Mammary microvascular endothelial cell (primary cell): ENCODE measurements at places on chromosomes 11 and 22. TPM values are rescaled to one million over a fixed set of nuclear protein-coding genes. Genes with fewer than 3 reads are reported as not detected.

OR10W1 gene
- total RNA-seq = not detected in 2 replicates

SCARF2 gene
- total RNA-seq = 8.6 and 10.1 TPM in 2 replicates

APOL4 gene
- 1.1 and 3.3 TPM in 2 replicates for total RNA-seq

PKDREJ gene
- total RNA-seq = 0.05 TPM in 1 of 2 replicates, not detected in the other

SCN3B gene
- 0.69 and 0.93 TPM in 2 replicates for total RNA-seq

OR10D3 gene
- total RNA-seq = not detected in 2 replicates

OR4D5 gene
- total RNA-seq = not detected in 2 replicates

MMP13 gene
- not detected in 2 replicates for total RNA-seq

UBQLNL gene
- total RNA-seq = 0.25 TPM in 1 of 2 replicates, not detected in the other

HOATZ gene
- total RNA-seq = not detected in 2 replicates

ASRGL1 gene
- total RNA-seq = 24.5 and 40.0 TPM in 2 replicates

PRG3 gene
- total RNA-seq = not detected in 2 replicates

C1QTNF4 gene
- total RNA-seq = not detected in 2 replicates

LUZP2 gene
- total RNA-seq = not detected in 2 replicates

IRAG1 gene
- total RNA-seq = 0.27 and 0.30 TPM in 2 replicates

APOA1 gene
- total RNA-seq = not detected in 2 replicates

SCYL1 gene
- total RNA-seq = 83.3 and 84.1 TPM in 2 replicates

MYO7A gene
- 0.69 and 0.80 TPM in 2 replicates for total RNA-seq

NELL1 gene
- total RNA-seq = not detected in 2 replicates

GLYAT gene
- not detected in 2 replicates for total RNA-seq

CPT1A gene
- 27.2 and 29.8 TPM in 2 replicates for total RNA-seq

CARD16 gene
- total RNA-seq = 171 and 181 TPM in 2 replicates

BCR gene
- total RNA-seq = 57.7 and 74.6 TPM in 2 replicates

USP2 gene
- not detected in 2 replicates for total RNA-seq

FAM111B gene
- 11.2 and 12.8 TPM in 2 replicates for total RNA-seq

SIAE gene
- 13.9 and 14.9 TPM in 2 replicates for total RNA-seq

SORL1 gene
- 0.07 and 0.74 TPM in 2 replicates for total RNA-seq

MS4A7 gene
- total RNA-seq = not detected in 2 replicates

C1QTNF5 gene
- total RNA-seq = 82.2 and 90.1 TPM in 2 replicates

RAG2 gene
- total RNA-seq = not detected in 2 replicates

DRD2 gene
- total RNA-seq = not detected in 2 replicates

KRTAP5-1 gene
- not detected in 2 replicates for total RNA-seq

SAA4 gene
- not detected in 2 replicates for total RNA-seq

SLC25A22 gene
- 21.7 and 24.1 TPM in 2 replicates for total RNA-seq

MAJIN gene
- not detected in 2 replicates for total RNA-seq

SCN2B gene
- not detected in 2 replicates for total RNA-seq

SCGB2A2 gene
- total RNA-seq = not detected in 2 replicates

VSIG10L2 gene
- not detected in 2 replicates for total RNA-seq

ZP1 gene
- total RNA-seq = not detected in 2 replicates

HIRA gene
- total RNA-seq = 15.2 and 17.7 TPM in 2 replicates

RHOD gene
- total RNA-seq = 16.4 and 26.0 TPM in 2 replicates

NEAT1 gene
- total RNA-seq = 12.7 and 14.7 TPM in 2 replicates

NOX4 gene
- 18.7 and 31.4 TPM in 2 replicates for total RNA-seq

HPX gene
- total RNA-seq = 0.27 TPM in 1 of 2 replicates, not detected in the other

ADORA2A gene
- 4.8 and 6.8 TPM in 2 replicates for total RNA-seq

KCNQ1 gene
- 0.20 TPM in 1 of 2 replicates, not detected in the other for total RNA-seq

RASGRP2 gene
- total RNA-seq = 1.6 TPM in 1 of 2 replicates, not detected in the other

MEI1 gene
- 0.54 and 2.2 TPM in 2 replicates for total RNA-seq

TUB gene
- total RNA-seq = 0.13 and 0.25 TPM in 2 replicates

RNF215 gene
- 7.8 and 8.1 TPM in 2 replicates for total RNA-seq

SDF2L1 gene
- total RNA-seq = 68.0 and 87.5 TPM in 2 replicates

ASCL2 gene
- total RNA-seq = not detected in 2 replicates
